ENCODE measurements at places on chromosomes 3 and 15. TPM values are rescaled to one million over a fixed set of nuclear protein-coding genes. Genes with fewer than 3 reads are reported as not detected.

The PLA2G4E gene
- total RNA-seq: not detected

The NCEH1 gene
- total RNA-seq: 6.8 TPM

The CCR8 gene
- 0.74 TPM for total RNA-seq

The SLC35G2 gene
- not detected for total RNA-seq

GRCh38 chr15:65824031-65824743, 32.1 kb upstream of the DENND4A start:
- no peak for DNase-seq

GRCh38 chr15:36814708-36815107, 235.3 kb downstream of the CDIN1 start:
- no peak for DNase-seq

All from activated CD4-positive, alpha-beta T cell treated with anti-CD3 and anti-CD28 coated beads, Interleukin-2, amount 10 ng/mL, durations not matched to agents 7 days and 5 days (primary cell).